ENCODE measurements at places on chromosomes 16 and 17. TPM values are rescaled to one million over a fixed set of nuclear protein-coding genes. Genes with fewer than 3 reads are reported as not detected.

Gene VMO1
- not detected for total RNA-seq

- no peak for DNase-seq
Measured at GRCh38 chr17:74211141-74211911, 2.0 kb upstream of the TTYH2 start.

Gene COTL1
- total RNA-seq, result 311 TPM

GRCh38 chr17:58233543-58233942, 4.8 kb upstream of the LPO start:
- no peak for DNase-seq

DNA sequence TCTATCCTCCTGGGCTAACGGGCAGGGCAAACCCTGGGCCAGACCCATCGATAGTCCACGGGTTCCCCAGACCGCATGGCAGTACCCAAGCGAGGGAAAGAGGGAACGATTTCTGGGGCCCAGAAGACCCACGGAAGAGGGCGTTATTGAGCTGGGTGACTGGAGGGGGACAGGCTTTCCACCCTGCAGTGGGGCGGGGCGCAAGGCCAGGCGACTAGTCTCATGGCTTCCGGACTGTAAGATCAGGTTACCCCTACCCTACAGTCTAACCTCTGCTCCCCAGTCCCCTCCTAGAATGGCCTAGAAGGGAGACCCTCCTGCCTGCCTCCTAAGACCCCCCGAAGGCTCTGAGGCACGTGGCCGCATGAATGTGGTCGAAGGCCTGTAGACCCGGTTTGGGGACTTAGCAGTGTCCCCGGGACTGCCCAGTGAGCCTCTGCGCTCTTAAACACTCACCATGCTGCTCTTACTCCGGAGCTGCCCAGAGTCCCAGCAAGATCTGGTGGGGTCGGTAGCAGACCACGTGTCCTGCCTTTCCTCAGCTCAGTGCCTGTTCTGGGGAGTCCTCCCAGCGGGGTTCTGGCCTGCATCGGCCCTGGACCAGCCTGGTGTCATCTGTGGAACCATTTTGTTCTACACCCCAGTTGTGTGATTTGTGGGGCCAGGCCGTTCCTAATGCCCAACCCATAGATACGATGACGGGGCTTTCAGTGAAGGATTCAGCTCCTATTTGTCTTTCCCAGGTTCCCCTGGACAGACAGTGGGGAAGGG, 13.2 kb upstream of the AURKB start:
- no peak for DNase-seq

GRCh38 chr16:86212706-86213436, 297.5 kb upstream of the FOXF1 start:
- no peak for DNase-seq

Gene DHRS7B
- 27.4 TPM for total RNA-seq

DNA sequence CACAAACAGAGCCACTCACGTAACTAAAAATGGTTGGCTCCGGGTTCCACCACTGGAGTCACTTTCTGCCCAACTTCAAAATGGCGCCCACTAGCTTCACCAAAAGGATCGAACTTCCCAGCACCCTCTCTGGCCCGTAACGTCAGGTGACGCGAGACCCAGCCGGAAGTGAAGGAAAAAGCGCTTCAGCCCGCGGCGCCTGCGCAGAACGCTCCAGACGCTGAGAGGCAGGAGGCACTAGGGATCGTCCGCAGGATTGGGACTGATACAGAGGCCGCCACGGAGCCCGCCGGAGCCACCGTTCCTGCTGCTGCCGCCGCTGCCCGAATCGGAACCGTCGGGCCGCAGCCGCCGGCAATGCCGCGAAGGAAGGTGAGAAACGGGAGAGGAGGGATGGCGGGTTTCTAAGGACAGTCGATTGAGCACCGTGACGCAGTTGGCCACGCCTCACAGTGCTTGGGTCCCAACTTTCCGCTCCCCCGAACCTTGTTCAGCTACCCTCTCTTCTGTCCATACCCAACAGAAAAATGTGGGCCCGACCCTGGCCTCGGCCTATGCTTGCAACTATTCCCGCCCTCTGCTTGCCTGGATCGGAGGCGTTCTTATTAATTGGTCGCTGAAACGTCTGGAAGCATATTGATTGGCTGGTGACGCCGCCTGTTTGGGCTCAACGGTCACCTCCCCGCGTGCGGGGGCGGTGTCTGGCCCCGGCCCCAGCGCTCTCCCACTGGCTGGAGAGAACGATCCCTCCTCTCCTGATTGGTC, at the start of gene KAT7:
Gene KAT7 (plus strand): TSS at position 204 of the 765 bp plus-strand sequence. CDS start 154 bp downstream, at position 358.
- peak; percentile 99 for DNase-seq

GRCh38 chr17:50952013-50952412, 85.9 kb upstream of the TOB1 start:
- DNase-seq, result no peak

- DNase-seq, result no peak
Measured at GRCh38 chr17:36525888-36526287, 8.8 kb downstream of the MYO19 start.

- no peak for DNase-seq
Measured at GRCh38 chr16:61148930-61149329, 887.3 kb downstream of the CDH8 start.

GRCh38 chr17:60390925-60391470, 935 bp downstream of the USP32 start:
- DNase-seq, result no peak

GRCh38 chr17:57905875-57906455, 49.2 kb downstream of the CUEDC1 start:
- no peak for DNase-seq

- no peak for DNase-seq
Measured at GRCh38 chr17:58284613-58285421, 4.1 kb upstream of the MPO start.

GRCh38 chr16:2043667-2044451, 3.8 kb downstream of the NTHL1 start:
- DNase-seq, result no peak

Gene KRT33A
- not detected for total RNA-seq

DNA sequence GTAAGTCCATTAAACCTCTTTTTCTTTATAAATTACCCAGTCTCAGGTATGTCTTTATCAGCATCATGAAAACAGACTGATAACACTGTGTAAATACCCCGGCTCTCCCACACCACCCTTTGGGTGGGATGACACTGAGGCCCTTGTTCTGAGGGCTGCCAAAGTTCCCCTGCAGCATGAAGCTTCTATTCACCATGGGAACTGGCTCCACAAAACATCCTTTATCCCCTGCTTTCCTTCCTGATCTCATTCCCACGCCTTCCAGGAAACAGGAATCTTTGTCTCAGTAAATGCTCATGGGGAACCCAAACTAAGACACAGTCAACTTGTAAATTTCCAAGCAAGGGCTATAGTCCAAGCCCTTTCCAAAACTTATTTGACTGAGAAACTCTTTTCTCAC, 88.4 kb downstream of the ABCC12 start:
- DNase-seq, result no peak
